ENCODE measurements at places on chromosomes 1 and 21. TPM values are rescaled to one million over a fixed set of nuclear protein-coding genes. Genes with fewer than 3 reads are reported as not detected.

Gene HFM1
- total RNA-seq = 1.8 TPM

- peaks cover 19% of the 10 kb centered on the region for H3K4me1 ChIP-seq
- H3K36me3 ChIP-seq = no peaks in the 10 kb centered on the region
- no peak for DNase-seq
- no peak overlapping the region for H3K4me3 ChIP-seq
These were observed 5.5 kb upstream of the PLEKHM2 start for GRCh38 chr1:15678578-15678977.

Gene AGT
- 59.6 TPM for total RNA-seq

- H3K27me3 ChIP-seq = no peaks in the 10 kb centered on the region
- H3K27ac ChIP-seq = no peak overlapping the region
- DNase-seq = no peak
- H3K36me3 ChIP-seq = no peaks in the 10 kb centered on the region
- H3K4me3 ChIP-seq = no peak overlapping the region
These were observed 53.9 kb downstream of the SYDE2 start for GRCh38 chr1:85146972-85147359.

Gene PLA2G2C
- total RNA-seq = not detected

GRCh38 chr1:21099034-21099868 is 77.4 kb downstream of the EIF4G3 start:
- H3K36me3 ChIP-seq = peaks cover 2% of the 10 kb centered on the region
- DNase-seq = no peak
- no peak overlapping the region for H3K4me3 ChIP-seq
- H3K4me1 ChIP-seq = peaks cover 5% of the 10 kb centered on the region

DNA sequence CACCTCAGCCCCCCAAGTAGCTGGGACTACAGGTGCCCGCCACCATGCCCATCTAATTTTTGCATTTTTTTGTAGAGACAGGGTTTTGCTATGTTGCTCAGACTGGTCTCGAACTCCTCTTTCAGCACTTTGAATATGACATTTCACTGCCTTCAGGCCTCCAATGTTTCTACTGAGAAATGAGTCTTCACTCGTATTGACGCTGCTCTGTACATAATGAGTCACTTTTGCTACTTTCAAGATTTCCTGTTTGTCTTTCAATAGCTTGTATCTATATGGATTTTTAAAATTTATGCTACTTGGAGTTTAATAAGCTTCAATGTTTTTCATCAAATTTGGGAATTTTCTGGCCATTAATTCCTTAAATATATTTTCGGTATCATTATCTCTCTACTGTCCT is 64.7 kb downstream of the GORAB start:
- peaks cover 9% of the 10 kb centered on the region for H3K4me1 ChIP-seq
- no peak overlapping the region for H3K4me3 ChIP-seq
- no peak overlapping the region for H3K27ac ChIP-seq
- H3K36me3 ChIP-seq = no peaks in the 10 kb centered on the region
- DNase-seq = no peak
- no peaks in the 10 kb centered on the region for H3K27me3 ChIP-seq

DNA sequence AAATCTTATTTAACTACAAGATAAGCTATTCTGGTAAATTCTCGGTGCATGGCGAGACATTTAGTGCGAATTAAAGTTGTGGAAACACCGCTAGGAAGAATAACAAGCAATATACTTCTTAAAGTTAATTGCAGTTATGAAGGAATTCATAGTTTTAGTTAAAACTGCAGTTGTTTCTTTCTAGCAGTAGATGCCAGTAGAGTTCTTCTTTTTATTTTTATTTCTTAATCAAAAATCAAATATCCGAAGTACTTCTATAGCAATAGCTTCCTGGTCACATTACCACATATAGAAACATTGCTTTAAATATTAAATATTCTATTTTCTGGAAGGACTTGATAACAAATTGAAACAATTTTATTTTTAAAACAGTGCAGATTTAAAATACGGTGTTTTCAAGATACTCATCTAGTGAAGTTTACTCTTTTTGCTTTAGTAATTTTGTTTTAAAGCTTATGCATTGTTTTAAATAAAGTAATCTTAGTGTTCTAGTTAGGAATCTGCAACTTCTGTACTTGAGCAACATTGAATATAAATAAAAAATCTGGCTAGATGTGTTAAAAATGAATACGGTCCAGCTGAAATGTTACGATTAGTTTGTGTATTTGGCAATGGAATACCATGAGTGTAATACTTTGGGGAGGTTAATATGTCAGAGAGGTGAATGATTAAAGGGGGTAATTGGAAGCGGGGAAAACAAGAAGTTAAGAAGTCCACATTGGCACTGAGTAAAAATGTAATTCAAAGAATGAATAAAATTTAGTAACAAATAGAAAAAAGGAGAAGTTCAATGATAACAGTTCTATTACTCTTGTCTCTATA is 2.7 kb upstream of the PRKACB start:
- no peak overlapping the region for H3K27ac ChIP-seq
- DNase-seq = no peak
- no peaks in the 10 kb centered on the region for H3K4me1 ChIP-seq
- H3K27me3 ChIP-seq = no peaks in the 10 kb centered on the region
- H3K4me3 ChIP-seq = no peak overlapping the region
- H3K36me3 ChIP-seq = no peaks in the 10 kb centered on the region

- H3K4me3 ChIP-seq = no peak overlapping the region
- DNase-seq = no peak
These were observed 19.3 kb downstream of the RXRG start for GRCh38 chr1:165425621-165426020.

GRCh38 chr1:145917595-145917994 is 922 bp downstream of the PEX11B start:
- peaks cover 61% of the 10 kb centered on the region for H3K36me3 ChIP-seq
- DNase-seq = no peak
- no peaks in the 10 kb centered on the region for H3K27me3 ChIP-seq
- peaks cover 21% of the 10 kb centered on the region for H3K4me1 ChIP-seq
- peak overlapping the region; percentile 88 for H3K27ac ChIP-seq

GRCh38 chr1:7295946-7296345 is 475.1 kb upstream of the VAMP3 start:
- no peak overlapping the region for H3K4me3 ChIP-seq
- no peaks in the 10 kb centered on the region for H3K27me3 ChIP-seq
- peaks cover 34% of the 10 kb centered on the region for H3K4me1 ChIP-seq
- DNase-seq = no peak
- H3K27ac ChIP-seq = no peak overlapping the region

Gene SPRR2A
- total RNA-seq = not detected

GRCh38 chr1:15219280-15220023 is 27.6 kb upstream of the FHAD1 start:
- H3K4me1 ChIP-seq = no peaks in the 10 kb centered on the region
- H3K36me3 ChIP-seq = no peaks in the 10 kb centered on the region
- DNase-seq = peak; percentile 15

Gene GPR157
- 13.1 TPM for total RNA-seq

- no peak overlapping the region for H3K4me3 ChIP-seq
- peak overlapping the region; percentile 42 for H3K27ac ChIP-seq
- H3K27me3 ChIP-seq = no peaks in the 10 kb centered on the region
These were observed 27.5 kb downstream of the SH3BGR start for GRCh38 chr21:39479164-39479813.

Gene TMEM201
- 22.9 TPM for total RNA-seq

DNA sequence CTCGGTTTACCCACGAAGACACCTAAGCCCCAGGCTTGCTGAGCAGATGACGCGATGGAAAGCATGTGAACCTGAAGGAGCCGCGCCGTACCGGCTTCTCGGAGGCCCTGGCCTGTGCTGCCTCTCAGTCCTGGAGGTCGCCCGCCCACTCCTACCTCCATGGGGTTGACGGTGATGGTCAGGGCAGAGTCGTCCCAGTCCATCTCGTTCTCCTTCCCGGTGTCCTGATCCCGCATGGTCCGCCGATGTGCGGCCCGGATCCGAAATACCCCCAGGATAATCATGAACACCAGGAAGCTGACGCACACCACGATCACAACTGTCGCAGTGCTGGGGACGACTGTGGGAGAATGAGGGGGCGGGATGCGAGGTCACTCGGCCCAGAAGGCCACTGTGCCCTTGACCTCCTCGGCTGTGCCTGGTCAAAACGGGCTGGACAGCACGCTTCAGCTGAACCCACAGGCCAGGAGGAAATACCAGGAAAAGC is 79.6 kb downstream of the PIK3CD start:
- H3K27me3 ChIP-seq = no peaks in the 10 kb centered on the region
- DNase-seq = no peak
- peaks cover 92% of the 10 kb centered on the region for H3K36me3 ChIP-seq

Gene COL24A1
- 0.13 TPM for total RNA-seq

DNA sequence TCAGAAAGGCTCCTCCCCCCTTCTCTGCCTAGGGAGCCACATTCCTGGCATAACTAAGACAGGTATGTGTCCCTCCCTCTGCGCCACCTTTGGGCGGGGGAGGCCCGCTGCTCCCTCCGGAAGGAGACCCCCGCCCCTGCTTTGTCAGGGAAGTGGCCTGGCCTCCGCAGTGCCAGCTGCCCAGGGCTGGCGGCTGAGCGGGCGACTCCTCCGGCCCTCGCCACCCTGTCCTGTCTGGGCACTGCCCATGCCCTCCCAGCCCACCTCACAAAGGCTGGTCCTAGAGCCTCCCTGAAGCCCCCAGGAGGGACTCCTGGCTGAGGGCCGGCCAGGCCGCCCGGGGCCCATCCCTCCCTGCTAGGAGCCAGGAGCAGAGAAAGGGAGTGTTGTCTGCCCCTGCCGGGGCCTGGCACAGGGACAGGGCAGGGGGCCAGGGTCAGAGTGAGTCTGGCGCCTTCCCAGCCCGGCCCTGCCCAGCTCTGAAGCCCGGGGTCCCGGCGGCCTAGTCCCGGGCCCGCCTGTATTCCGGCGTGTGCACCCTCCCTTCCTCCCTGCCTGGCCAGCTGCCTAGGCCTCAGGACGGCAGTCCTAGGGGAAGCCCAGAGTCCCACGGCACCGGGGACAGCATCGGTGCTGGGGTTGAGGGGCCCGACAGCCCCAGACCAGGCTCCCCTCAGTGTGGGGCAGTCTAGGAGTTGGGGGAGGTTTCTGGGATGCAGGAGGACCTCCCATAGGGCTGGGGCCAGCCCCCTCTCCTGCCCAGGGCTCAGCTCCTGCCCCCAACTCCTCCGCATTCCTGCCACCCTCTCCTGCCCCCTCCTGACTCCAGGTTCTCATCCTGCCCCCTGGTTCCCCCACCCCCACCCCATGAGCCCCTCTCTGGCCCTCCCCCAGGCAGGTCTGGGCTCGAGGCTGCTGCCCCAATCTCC is 5.1 kb downstream of the AGRN start:
- H3K36me3 ChIP-seq = no peaks in the 10 kb centered on the region
- no peak overlapping the region for H3K27ac ChIP-seq
- no peak overlapping the region for H3K4me3 ChIP-seq
- no peak for DNase-seq
- H3K27me3 ChIP-seq = peaks cover 38% of the 10 kb centered on the region

DNA sequence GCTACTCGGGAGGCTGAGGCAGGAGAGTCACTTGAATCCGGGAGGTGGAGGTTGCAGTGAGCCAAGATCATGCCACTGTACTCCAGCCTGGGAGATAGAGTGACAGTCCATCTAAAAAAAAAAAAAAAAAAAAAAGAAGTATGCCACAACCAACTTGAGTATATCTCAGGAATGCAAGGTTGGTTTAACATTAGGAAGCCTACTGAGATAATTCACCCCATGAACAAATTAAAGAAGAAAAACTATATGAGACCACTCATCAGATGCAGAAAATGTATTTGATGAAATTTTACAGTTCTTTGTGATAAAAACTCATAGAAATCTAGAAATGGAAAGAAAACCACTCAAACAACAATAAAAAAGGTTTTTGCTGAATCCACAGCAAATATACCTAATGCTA is 373.8 kb downstream of the LMO4 start:
- H3K27ac ChIP-seq = no peak overlapping the region
- DNase-seq = no peak
- no peak overlapping the region for H3K4me3 ChIP-seq
- no peaks in the 10 kb centered on the region for H3K27me3 ChIP-seq
- no peaks in the 10 kb centered on the region for H3K4me1 ChIP-seq

Gene DRAXIN
- not detected for total RNA-seq

GRCh38 chr1:205849619-205850355 is at the start of gene PM20D1:
Gene PM20D1 (minus strand): TSS chr1:205850132. CDS start chr1:205850072, 60 bp downstream.
- peak within 1 kb of the TSS; percentile 74 for H3K4me3 ChIP-seq
- H3K36me3 ChIP-seq = no peaks in the 10 kb centered on the region
- no peak within 1 kb of the TSS for H3K27ac ChIP-seq
- peak; percentile 65 for DNase-seq

Gene CCDC190
- not detected for total RNA-seq

Gene STIL
- 0.41 TPM for total RNA-seq

DNA sequence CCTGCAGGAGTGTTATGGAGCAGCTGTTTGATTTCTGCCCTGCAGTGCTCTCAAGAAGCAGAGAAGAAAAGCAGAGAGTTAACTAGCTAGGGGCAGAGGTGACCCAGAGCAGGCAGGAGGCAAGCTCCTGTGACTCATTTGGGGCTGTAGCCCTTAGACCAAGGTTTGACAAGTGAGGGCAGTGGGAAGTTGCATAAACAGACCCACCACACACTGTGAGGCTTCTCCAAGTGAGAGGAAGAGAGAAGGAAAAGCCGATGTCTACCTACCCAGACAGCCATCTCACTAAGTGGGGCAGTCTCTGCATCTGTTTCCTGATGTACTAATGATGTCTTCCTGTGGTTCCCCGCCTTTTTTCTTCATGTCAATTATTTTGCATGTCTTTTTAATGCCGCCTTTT is 159.9 kb upstream of the NR5A2 start:
- no peak overlapping the region for H3K4me3 ChIP-seq
- H3K4me1 ChIP-seq = no peaks in the 10 kb centered on the region
- no peaks in the 10 kb centered on the region for H3K27me3 ChIP-seq
- H3K36me3 ChIP-seq = no peaks in the 10 kb centered on the region

GRCh38 chr1:116775116-116775752 is 21.0 kb downstream of the CD2 start:
- no peaks in the 10 kb centered on the region for H3K4me1 ChIP-seq
- no peak overlapping the region for H3K27ac ChIP-seq
- no peaks in the 10 kb centered on the region for H3K36me3 ChIP-seq
- no peaks in the 10 kb centered on the region for H3K27me3 ChIP-seq

Gene CRYBG2
- total RNA-seq = not detected

DNA sequence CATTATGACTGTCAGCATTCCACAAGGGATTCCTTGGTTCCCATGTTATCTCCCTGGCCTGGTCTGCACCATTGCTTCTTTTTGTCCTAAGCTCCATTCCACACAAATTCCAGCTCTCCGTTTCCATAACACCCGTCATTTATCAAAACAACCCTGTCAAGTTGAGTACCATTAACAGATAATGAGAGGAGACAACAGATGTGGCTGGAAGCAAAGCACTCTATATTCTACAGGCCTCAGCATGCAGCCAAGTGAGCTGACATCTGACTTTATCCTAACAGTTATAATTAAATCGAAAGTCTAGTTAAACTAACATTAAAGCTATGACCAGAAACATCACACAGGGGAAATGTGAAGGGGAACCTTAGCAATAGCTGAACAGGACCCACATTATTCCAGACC is 110.4 kb downstream of the RERE start:
- H3K4me1 ChIP-seq = peaks cover 27% of the 10 kb centered on the region
- no peak overlapping the region for H3K4me3 ChIP-seq
- no peak overlapping the region for H3K27ac ChIP-seq
- no peaks in the 10 kb centered on the region for H3K36me3 ChIP-seq

- peaks cover 87% of the 10 kb centered on the region for H3K4me1 ChIP-seq
- H3K27ac ChIP-seq = peak overlapping the region; percentile 76
- DNase-seq = peak; percentile 75
- no peak overlapping the region for H3K4me3 ChIP-seq
- no peaks in the 10 kb centered on the region for H3K36me3 ChIP-seq
These were observed 83.9 kb downstream of the BCAR3 start for GRCh38 chr1:93597709-93598108.

Measured in psoas muscle (tissue), 8 donors.